Germinal center (tissue), 1 donor: ENCODE measurements at places on chromosomes 7 and 10.

DNA sequence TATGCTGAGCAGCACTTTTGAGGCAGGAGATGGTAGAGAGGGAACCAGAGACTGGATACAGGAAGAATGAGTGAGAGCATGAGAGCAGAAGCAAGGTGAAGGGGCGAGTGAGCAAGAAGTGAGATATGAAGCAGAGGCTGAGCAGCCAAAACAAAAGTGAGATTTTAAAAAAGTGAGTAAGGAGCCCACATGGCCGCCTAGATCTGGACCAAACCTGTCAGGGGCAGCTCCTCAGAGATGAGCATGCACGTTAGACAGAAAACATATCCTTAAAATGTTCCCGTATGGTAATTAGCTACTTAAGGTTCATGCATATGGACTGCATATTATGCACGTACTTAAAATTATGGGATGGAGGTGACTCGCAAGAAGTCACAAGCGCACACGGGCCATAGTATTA is 22.5 kb downstream of the TMEM176A start:
- DNase-seq, result no peak

DNA sequence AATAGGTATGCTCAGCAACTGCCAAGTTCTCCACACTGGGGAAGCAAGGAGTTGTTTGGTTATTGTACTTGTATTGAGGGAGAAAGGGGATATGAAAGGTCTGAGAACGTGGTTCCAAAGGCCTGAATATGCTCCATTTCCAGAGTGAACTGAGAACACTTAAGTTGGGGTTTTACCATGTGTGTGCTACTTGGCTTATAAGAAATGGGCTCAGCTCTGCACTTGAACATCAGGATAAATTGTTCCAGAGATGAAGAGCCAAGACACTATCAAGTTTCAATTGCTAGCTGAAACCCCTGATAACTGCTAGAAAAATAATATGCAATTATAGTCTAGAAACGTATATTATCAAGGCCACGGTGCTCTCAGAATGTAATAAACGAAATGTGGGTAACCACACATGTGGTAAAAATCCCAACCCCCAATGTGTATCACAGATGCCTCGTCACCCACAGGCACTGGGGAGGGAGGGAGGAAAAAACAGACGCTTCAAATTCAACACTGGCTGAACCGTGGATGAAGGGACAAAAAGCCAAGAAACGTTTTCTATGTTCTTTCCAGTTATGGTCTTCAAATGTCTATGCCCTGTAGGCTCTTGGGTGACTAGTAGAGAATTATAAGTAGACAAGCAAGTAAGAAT is 16.3 kb downstream of the ELMO1 start:
- DNase-seq, result no peak

GRCh38 chr7:87144173-87144657 is 8.0 kb upstream of the DMTF1 start:
- DNase-seq, result peak; percentile 24

DNA sequence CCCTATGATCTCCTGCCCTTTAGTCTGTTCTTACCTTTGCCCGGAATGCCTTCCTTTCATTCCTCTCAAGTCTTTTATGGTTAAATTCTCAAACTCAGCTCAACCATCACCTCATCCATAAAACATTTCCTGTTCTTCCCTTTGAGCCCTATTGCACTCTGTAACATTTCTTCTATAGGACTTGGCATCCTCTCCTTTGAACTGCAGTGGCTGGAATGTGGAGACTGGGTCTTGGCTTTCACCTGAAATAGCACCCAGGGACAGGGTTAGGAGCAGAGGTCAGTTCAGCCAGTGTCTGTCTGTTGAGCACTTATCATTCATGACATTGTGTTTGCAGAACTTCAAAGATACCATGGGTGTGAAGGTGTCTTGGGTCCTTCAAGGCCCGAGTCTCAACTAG is 7.2 kb downstream of the NFE2L3 start:
- no peak for DNase-seq

DNA sequence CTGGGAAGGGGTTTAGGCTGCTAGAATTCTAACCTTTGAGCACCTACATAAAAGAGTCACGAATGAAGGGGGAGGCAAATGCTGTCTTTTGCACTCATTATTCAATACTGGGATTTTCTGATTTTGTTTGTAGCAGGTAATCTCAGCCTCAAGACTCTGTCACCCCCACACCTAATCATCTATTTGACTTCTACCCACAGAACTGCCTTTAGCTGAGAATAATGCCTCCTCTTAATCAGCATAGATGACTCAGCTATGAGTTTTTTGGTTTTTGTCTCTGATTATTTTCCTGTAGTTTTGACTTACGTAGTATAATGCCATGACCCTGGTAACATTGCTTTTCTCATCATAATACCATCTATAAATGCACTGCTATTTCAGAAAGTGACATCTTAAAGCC is 42.7 kb upstream of the CACNB2 start:
- DNase-seq, result no peak

DNA sequence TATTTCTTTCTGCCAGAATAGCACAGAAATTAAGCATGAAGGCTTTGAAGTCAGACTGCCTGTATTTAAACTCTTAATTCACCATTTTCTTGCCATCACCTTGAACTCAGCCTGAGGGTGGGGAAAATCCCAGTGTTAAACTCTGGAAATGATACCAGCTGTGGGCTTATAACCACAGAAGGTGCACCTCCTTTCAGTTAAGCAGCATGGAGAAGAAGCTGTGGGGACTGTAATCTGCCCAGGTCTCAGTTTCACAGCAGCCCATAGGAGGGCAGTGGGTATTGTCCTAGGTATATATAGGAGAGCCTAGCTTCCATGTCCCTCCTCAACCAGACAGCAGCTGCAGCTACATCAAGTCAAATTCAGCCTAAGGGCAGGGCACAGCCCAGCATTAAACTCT is 241.6 kb downstream of the HPSE2 start:
- DNase-seq, result no peak

DNA sequence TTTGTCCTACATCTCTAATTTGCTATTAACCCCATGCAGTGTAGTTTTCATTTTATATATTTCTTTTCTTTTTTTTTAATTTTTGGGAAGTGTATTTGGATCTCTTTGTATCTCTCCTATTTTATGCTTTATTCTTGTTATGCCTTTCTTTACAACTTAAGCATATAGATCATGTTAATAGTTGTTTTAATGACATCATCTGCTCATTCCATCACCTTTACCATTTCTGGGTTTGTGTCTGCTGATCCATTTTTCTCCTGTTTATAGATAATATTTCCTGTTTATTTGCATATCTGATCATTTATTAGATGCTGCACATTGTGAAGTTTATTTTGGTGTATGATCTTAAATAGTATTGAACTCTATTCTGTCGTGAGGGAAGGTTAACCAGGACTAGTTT is 13.7 kb downstream of the COPG2 start:
- DNase-seq, result no peak
